ENCODE measurements at places on chromosomes 6 and 20.

- peak; percentile 30 for DNase-seq
Observed at GRCh38 chr6:75602246-75603105, 796 bp downstream of the SENP6 start.

- DNase-seq = no peak
Observed at GRCh38 chr20:23225407-23226060, 125.1 kb upstream of the NXT1 start.

GRCh38 chr20:53654932-53655624 is 61.4 kb upstream of the ZNF217 start:
- DNase-seq = no peak

GRCh38 chr6:151276112-151276740 is 36.5 kb downstream of the AKAP12 start:
- DNase-seq = no peak

DNA sequence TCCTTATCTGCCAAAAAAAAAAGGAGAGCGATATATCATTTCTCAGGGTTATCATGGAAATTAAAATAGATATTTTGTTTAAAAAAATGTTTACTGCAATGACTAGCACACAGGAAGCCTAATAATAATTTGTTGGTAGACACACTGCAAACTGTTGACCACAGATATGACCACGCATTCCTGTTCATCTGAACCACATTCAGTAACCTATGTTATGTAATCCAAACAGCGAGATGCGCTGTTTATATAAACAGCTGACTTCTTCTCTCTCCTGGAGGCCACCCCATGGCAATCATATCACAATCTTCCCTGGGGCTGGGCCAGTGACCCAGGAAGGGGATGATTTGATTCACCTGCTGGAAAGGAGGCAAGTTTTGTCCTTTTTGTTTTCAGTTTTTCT is 129.3 kb upstream of the UST start:
- no peak for DNase-seq

GRCh38 chr20:56423211-56423610 is 11.2 kb downstream of the CASS4 start:
- DNase-seq = no peak

DNA sequence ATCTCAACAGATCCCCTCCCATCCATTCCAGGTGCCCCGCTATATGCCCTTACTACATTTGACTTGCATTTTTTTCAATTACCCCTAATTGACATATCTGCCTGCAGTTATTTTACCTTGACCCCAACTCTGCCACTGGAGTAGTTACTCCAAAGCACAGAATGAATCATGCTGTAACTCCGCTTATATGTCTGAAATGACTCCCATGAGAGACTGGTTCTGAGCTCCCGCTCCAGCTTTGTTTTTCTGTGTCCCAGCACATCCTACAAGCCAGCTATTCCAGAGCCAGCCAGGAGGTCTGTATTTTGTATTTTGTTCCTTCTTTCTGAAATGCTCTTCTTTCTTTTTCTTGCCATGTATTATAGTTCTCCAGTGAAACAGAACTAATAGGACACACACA is 10.9 kb upstream of the NOX3 start:
- no peak for DNase-seq

- DNase-seq = no peak
Observed at GRCh38 chr6:48701572-48701971, 590.6 kb upstream of the PTCHD4 start.

DNA sequence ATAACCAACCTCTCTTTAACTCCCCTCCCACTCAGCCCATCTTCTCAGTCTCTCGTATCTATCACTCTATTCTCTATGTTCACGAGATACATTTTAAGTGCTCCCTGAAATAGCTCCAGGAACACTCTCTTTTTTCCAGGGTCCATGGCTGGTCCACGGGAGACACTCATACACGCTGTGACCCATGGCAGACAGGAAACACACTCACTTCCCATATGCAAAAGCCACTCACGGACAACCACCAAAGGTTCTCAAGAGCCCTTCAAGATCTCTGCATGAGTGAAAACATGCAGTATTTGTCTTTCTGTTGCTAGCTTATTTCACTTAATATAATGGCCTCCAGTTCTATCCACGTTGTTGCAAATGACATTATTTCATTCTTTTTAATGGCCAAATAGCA is 71.4 kb upstream of the PCSK2 start:
- no peak for DNase-seq

- no peak for DNase-seq
Observed at GRCh38 chr6:160221423-160221822, 37.2 kb downstream of the SLC22A2 start.

- DNase-seq = no peak
Observed at GRCh38 chr6:138719744-138720143, 53.8 kb upstream of the CCDC28A start.

- DNase-seq = no peak
Observed at GRCh38 chr20:15831201-15831600, 742.0 kb downstream of the KIF16B start.

DNA sequence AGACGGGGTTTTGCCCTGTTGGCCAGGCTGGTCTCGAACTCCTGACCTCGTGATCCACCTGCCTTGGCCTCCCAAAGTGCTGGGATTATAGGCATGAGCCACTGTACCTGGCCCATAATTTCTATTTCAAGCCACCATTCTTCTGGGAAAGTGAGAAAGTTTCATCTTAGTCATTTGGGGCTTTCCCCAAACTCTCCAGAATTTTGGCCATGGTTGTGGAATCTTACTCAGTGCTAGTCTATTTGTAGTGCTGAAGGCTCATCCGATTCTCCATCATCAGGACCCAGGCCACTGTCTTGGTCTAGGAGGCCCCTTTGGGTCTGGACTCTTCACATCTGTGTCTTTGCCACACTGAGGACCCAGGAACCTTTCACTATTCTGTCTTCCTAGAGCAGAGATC is 164.9 kb downstream of the EYA2 start:
- DNase-seq = no peak
